ENCODE measurements at places on chromosomes 2 and 18. TPM values are rescaled to one million over a fixed set of nuclear protein-coding genes. Genes with fewer than 3 reads are reported as not detected.

DNA sequence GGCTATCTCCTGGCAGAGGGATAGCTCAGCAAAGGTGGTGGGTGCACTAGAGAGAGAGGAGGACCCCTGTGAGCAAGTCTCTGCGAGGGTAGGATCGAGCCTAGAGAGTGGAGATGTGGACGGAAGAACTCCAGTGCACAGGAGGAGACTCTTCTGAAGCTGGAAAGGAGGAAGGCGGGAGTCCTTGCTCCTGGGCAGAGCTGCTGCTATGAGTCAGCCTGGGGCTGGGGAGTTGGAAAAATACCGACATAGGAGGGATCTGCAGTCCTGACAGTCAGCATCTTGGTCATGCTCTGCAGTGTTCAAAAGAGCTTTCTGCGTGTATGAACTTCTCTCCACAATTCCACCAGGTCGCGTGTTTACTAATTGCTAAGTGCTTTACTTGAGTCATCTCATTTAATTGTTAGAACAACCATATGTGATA is 233.8 kb downstream of the LDLRAD4 start:
- DNase-seq: peak; percentile 80

GRCh38 chr2:168316073-168316440 is 68.7 kb upstream of the STK39 start:
- no peak for DNase-seq

DNA sequence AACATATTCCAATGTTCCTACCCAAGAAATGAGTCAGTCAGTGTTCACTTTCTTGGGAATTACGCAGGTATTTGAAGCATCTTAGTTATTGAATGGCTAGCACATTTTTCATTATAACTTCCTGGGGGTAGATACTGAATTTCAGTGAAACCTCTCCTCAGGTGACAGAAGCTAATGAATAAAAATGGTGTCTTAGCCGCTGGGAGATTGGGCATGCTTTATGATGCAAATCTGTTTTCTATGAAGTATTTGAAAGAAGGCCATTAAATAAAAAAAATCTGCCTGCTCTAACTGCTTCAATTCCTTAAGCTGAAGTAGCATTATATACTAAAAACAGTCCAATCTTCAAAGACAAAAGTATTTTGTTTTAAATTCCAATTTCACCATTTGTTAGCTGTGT is 132.8 kb upstream of the CYRIA start:
- no peak for DNase-seq

Gene PARD6G
- 4.1 TPM for total RNA-seq

Gene PSTPIP2
- 12.6 TPM for total RNA-seq

DNA sequence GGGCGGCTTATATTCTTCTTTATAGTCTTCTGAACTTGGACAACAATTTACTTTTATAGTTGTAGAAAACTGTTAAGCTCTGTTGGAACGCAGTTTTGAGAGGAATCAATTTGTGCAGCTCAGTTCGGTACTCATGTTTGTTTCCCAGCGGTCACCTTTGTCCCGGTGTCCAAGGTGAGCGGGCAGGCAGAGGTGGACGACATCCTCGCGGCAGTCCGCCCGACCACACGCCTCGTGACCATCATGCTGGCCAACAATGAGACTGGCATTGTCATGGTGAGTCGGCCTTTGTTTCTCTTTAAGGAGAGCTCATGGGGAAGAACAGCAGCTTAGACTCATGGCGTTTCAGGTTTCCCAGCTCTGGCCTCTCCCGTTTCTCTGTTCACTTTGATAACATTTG is 18.6 kb upstream of the ESPNL start:
- DNase-seq: no peak

GRCh38 chr18:73669297-73669696 is 478.3 kb downstream of the FBXO15 start:
- no peak for DNase-seq

Data from aorta (tissue), 5 donors.